Activated CD4-positive, alpha-beta memory T cell treated with anti-CD3 and anti-CD28 coated beads for 36 hours (primary cell): ENCODE measurements at places on chromosomes 1 and 21. TPM values are rescaled to one million over a fixed set of nuclear protein-coding genes. Genes with fewer than 3 reads are reported as not detected.

GRCh38 chr1:99546432-99547416 lies 99.2 kb upstream of the PALMD start:
- H3K36me3 ChIP-seq: no peaks in the 10 kb centered on the region
- DNase-seq: no peak
- H3K4me1 ChIP-seq: no peaks in the 10 kb centered on the region
- no peak overlapping the region for H3K4me3 ChIP-seq
- H3K27ac ChIP-seq: no peak overlapping the region

TCEA3 gene
- total RNA-seq: 4.4 TPM

GRCh38 chr1:228271701-228272251 lies 63.9 kb downstream of the OBSCN start:
- H3K4me1 ChIP-seq: peaks cover 10% of the 10 kb centered on the region
- H3K36me3 ChIP-seq: no peaks in the 10 kb centered on the region
- H3K27ac ChIP-seq: no peak overlapping the region

PFKFB2 gene
- total RNA-seq: 2.5 TPM

DNA sequence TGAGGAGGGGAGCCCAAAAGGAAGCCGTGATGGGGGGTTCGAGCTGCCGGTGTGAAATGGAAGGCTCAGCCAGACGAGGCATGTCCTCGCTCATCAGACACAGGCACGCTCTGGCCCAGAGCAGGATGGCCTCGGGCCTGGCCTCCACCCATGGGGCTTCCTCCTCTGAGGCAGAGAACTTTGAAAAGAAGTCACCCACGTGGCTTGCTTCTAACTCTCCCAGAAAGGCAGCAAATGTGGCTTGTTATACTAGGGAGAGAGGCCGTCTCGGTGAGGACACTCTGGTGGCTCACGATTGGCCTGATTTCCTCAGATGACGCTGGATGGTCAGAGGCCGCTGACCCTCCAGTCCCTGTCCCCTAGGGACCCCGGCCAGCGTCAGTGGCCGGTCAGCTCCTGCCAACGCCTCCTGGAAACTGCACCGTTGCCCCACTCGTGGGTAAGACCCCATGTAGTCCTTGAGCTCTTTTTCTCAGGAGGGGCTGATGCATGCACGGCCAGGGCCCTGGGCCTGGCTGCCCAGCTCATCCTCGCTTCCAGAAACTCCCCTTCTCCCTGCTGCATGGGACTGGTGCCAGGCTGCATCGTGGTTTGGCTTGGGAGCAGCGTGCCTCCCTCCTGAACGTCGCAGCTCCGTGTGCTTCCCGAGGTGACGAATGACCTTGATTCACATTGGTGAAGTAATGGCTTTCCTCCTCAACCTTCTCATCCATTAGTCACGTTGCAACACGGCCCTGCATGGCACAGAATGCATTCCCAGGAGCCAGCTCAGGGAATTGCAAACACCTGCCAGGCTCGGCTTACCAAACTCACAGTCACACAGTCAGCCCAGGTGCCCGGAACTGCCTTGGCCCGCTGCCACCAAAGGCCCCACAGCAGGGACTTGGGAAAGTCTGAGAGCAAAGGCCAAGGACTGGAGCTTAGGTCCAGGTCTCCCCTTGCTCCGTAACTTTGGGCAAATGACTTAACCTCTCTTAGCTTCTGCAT lies 58.8 kb downstream of the TOMM20 start:
- no peaks in the 10 kb centered on the region for H3K27me3 ChIP-seq
- peaks cover 26% of the 10 kb centered on the region for H3K4me1 ChIP-seq
- H3K36me3 ChIP-seq: no peaks in the 10 kb centered on the region
- H3K4me3 ChIP-seq: no peak overlapping the region
- DNase-seq: no peak

- H3K36me3 ChIP-seq: no peaks in the 10 kb centered on the region
- no peaks in the 10 kb centered on the region for H3K4me1 ChIP-seq
- H3K4me3 ChIP-seq: no peak overlapping the region
- no peak overlapping the region for H3K27ac ChIP-seq
Measured at GRCh38 chr1:221612047-221612777, 129.7 kb downstream of the DUSP10 start.

DNA sequence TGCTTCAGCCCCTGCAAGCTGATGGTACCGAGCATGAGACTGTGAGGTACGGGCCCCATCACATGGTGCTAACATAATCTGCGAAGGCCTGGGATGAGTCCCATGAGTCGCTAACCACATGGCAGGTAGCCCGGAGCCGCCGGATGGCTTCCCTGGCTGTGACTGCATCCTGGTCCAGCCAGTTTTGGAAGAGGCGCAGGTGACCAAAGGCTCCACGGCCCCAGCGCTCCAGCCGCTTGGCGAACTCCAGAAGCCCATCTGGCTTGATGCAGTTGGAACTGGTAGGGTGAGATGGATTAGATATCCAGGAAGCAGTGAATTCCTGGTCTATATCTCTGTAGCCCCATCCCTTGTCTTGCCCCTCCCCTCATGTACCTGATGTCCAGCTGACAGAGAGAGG lies 24.6 kb downstream of the LRRC41 start:
- no peaks in the 10 kb centered on the region for H3K27me3 ChIP-seq
- H3K4me1 ChIP-seq: no peaks in the 10 kb centered on the region
- DNase-seq: no peak

TARBP1 gene
- 30.1 TPM for total RNA-seq

DNA sequence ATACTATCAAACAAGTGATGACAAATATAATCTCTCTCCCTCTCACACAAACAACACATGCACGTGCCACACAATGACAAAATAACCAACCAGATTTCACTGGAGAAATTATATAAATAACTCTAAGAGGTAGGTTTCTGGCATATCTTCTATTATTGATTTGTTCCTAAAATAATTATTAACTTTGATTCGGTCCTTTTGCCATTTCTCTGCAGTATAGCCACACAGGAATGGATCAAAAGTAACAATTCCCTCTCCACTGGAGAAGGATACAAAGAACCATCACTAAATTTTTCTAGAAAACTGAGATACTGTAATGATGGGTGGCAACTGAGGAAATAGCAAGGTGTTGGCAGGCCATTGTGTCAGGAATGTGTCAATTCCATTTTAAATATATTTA lies 33.4 kb downstream of the ARNT start:
- DNase-seq: no peak
- H3K4me1 ChIP-seq: peaks cover 34% of the 10 kb centered on the region
- peaks cover 25% of the 10 kb centered on the region for H3K36me3 ChIP-seq
- no peak overlapping the region for H3K27ac ChIP-seq
